ENCODE measurements at places on chromosomes 3 and 15.

DNA sequence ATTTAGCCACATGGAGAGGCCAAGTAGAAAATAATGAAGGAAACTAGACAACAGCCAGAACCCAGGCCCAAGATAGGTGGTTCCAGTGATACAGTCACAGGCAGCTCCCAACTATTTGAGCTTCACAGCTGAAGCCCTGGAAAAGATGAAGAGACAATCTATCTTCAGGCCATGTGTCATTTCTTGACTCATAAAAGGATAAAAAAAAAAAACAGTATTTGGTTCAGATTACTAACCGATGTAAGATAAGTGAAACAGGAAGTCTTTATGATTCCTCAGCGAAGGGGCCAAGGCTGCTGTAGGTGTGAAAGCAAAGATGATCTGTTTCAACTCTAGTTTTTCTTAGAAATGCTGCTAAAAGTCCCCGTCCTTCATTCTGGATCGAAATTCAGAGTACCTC lies 394.6 kb downstream of the ZNF385D start:
- DNase-seq, result no peak

DNA sequence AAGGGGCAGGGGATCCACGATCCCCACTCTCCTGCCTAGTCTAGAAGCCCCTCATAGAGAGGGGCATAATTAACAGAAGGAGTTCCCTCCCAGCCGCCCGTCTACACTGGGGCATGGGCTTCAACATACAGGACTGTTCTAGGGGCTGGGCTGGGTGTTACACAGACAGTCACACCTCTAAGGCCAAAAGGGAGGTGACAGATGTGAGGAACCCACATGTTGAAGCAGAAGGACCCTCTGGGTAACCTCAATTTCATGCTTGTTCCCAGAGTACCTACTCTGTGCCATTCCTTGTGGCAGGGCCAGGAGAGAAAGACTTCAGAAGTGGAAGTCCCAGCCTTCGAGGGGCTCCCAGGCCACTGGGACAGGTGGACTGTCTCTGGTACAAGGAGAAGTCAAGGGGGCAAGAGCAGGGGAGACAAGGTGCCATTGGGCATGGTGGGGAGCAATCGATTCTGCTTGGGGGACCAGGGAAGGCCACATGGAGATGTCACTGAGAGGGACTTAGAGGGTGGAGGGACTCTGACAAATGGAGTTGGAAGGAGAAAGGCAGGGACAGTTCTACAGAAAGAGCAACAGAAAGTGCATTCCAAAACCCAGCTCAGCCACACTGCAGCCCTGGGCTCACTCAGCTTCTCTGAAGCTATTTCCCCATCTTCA lies 71.3 kb downstream of the CPN2 start:
- DNase-seq, result no peak

DNA sequence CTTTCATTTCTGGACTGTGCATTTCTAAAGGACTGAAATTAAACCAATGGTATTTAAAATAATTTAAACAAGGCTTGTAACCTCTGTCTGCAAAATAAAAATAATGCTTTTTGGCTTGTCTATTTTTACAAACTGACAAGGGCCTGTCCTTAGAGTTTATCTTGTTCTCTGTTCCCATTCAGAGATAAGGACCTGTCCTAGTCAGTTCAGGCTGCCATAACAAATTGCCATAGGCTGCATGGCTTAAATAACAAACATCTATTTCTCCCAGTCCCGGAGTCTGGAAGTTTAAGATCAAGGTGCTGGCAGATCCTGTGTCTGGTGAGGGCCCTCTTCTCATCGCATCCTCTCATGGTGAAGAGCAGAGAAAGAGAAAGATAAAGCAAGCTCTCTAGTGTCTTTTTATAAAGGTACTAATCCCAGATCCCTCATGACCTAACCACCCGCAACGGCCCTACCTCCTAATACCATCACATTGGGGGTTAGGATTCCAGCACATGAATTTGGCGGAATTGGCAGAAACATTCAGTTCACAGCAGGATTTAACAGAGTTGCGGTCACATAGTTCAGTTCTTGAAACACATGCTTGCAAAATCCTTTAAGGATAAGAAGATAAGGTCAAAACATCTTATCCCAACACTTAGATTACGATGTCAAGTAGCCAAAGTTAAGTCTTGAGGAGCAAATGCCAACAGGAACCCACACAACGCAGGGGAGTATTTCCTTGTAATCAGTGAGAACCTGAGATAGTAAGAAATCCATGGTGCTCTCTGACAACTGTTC lies 17.8 kb downstream of the KBTBD8 start:
- DNase-seq, result no peak

DNA sequence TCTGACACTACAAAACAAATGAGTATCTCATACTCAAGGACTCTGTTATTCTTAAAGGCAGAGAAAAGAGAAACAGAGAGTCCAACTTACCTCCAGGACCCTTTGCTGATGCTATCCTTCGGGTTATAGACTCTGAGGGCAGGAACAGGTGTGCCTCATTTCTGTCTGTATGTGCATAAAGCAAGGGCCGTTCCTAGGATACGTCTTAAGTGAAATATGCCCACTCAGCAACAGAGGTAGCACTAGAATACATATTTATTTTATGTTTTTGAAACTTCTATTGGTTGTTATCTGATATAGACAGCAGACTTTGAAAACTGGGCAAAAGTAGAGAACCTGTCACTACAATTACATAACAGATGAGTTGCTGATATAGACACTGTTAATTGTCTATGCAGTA lies 89.3 kb upstream of the CPNE4 start:
- no peak for DNase-seq

DNA sequence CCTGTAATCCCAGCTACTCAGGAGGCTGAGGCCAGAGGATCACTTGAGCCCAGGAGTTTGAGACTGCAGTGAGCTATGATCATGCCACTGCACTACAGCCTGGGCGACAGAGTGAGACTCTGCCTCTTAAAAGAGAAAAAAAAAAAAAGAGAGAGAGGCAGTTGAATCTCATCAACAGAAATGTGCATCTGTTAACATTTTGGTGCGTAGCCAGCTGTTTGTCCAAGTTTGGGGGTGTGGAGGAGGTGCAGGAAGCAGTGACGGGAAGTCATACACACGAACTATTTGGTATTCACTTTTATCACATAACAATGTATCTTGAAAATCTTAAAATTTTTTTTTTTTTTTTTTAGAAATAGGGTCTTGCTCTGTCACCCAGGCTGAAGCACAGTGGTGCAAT lies 18.2 kb upstream of the CEMIP start:
- DNase-seq, result no peak

DNA sequence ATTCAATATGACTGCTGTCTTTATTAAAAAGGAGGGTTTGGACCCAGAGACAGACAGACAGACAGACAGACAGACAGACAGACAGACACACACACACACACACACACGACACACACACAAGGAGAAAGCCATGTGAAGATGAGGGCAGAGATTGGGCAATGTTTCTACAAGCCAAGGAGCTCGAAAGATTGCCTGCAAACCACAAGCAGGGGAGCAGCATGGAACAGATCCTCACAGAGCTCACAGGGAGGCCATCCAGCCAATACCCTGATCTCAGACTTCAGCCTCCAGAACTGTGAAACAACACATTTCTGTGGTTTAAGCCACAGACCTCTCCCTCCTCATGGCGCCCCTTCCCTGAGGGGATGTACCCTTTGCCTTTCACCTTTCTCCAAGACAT lies 35.8 kb upstream of the ABHD2 start:
- peak; percentile 95 for DNase-seq

- peak; percentile 30 for DNase-seq
Measured at GRCh38 chr3:182052332-182052731, 340.6 kb downstream of the SOX2 start.

- no peak for DNase-seq
Measured at GRCh38 chr3:25840099-25840498, 50.2 kb downstream of the OXSM start.

DNA sequence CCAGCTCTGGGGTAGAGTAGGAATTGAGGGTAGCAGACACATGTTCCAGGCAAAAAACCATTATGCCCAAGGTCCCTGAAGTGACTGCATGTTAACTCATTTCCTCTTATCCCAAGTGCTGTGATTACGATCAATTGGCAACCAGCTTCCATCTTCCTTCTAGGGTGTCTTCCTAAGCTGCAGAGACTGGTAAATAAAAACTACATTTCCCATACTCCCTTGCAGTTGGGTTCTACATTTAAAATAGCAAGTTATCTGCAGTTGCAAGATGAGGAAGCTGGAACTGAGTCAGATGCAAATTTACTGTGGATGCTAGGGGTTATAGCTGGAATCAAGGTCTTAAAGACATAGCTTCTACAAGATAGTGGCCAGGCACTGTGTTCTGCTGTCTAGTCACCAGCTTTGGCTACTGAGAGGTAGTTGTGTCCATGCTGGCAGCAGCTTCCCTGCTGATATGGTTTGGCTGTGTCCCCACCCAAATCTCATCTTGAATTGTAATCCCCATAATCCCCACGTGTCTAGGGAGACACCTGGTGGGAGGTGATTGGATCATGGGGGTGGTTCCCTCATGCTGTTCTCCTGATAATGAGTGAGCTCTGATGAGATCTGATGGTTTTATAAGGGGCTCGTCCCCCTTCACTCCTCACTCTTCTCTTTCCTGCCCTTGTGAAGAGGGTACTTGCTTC lies 51.3 kb upstream of the FBN1 start:
- DNase-seq, result no peak

- peak; percentile 82 for DNase-seq
Measured at GRCh38 chr3:62567097-62568021, 194.0 kb upstream of the FEZF2 start.

DNA sequence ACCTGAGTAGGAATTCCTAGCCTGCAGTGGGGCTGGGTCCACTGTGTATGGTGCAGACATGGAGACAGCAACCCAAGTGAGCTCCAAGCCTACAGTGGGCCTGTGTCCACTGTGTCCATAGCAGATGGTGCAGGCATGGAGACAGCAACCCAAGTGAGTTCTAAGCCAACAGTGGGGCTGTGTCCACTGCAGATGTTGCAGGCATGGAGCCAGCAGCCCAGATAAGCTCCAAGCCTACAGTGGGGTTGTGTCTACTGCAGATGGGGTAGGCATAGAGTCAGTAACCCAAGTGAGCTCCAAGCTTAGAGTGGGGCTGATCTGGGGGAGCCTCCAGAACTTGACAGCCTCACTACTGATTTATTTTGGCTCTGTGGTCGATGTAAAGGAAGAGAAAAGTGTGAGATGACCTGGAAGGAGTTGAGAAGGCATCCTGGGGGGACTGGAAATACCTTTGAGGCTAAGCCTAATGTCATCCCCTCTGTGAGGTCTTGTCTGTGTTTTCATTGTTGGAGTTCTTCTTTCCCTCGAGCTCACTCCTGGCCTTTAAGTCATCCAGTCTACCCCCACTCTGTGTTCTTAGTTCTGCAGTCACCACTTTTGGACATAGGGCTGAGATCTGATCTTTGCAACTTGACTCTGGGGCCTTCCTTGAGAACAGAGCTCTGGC lies 22.4 kb upstream of the IL16 start:
- DNase-seq, result no peak

DNA sequence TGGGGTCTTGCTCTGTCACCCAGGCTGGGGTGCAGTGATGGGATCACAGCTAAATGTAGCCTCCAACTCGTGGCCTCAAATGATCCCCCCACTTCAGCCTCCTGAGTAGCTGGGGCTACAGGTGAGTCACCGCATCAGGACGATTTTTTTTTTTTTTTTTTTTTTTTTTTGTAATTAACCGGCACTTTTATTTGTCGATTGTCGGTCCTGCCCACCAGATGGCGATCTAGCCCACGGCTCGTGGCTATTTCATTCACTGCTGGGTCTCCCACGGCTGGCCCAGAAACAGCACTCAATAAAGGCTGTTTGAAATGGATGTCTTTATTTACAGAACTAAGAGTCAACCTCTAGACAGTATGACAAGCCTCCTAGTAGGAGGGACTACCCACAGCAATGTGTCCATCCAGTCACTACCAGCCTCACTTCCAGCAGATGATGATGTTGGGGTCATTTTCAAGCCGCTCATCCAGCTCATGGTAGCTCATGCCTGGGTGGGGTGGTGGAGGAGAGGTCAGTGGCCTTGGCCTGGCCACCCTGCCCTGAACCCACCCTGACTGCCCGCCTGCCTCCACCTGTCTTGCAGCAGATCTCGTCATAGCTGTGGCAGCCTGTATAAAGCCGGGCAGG lies 1.8 kb upstream of the ZMYND10 start:
- peak; percentile 62 for DNase-seq

- peak; percentile 74 for DNase-seq
Measured at GRCh38 chr3:65677486-65678010, 361.2 kb downstream of the MAGI1 start.

- DNase-seq, result no peak
Measured at GRCh38 chr3:129492691-129493090, 35.7 kb upstream of the RHO start.

DNA sequence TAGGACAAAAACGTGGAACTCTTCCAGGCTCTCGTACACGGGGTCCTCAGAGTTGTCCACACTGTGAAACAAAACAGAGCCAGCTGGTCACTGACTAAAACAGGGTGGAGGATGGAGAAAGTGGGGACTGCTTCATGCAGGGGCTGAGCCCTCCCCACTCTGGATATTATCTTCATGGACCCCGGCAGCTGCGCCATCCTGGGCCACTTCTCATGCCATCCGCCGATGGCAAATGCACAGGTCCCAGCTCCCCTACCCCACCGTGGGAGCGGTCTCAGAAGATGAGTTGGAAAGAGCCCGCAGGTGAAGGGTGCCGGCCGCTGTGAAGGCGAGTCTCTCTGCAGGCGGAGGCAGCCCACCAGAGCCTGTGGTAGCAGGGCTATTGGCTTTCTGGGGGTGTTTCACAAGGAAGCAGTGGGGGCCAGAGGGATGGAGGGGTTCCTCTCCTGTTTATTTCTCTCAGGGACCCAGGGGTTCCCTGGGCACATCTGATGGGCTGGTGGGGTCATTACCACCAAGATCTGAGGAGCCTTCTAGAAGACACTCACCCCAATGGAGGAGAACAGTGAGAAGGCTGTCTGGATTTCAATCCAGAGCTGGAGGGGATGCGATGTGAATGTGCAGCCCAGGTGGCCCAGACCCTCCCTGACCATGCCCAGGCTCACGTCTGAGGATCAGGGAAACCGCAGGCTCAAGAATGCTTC lies 177.3 kb downstream of the KLF13 start:
- no peak for DNase-seq

DNA sequence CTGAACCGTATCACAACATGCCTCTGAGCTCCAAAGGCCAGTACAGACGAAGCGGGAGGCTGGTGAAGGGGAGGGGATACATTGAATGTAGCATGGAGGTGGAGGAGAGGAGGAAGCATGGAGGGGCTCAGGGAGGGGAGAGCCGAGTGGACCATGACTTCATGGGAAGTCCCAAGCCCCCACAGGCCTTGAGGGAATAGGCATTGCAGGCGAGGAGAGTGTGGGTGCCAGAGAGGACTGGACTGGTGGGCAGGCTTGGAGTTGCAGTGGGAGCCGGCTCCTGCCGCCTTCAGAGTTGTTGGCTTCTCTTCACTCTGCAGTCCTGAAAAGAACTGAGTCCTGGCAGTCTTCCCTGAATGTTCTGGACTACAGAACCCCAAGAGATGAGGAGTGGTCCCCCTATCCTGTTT lies 3.3 kb upstream of the RNU6-1 start:
- no peak for DNase-seq

DNA sequence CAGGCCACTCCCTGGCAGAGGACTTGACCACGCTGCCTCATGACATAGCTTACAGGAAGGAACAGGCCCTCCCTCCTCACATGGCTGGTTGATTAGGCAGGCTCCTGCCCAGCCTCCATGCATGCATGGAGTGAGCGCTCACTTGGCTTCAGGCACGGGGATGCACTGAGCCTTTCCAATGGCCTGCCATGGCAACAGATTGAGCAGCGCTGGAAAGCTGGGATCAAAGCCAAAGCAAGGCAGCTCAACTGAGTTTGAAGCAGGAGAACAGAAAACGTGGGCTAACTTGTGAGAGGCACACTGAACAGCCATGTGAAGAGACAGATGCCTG lies 5.9 kb upstream of the GRAMD2A start:
- peak; percentile 95 for DNase-seq

GRCh38 chr15:72179950-72180581 lies 17.5 kb downstream of the GRAMD2A start:
- peak; percentile 59 for DNase-seq
